T-helper 9 cell (primary cell): ENCODE measurements at places on chromosomes 11 and 22.

DNA sequence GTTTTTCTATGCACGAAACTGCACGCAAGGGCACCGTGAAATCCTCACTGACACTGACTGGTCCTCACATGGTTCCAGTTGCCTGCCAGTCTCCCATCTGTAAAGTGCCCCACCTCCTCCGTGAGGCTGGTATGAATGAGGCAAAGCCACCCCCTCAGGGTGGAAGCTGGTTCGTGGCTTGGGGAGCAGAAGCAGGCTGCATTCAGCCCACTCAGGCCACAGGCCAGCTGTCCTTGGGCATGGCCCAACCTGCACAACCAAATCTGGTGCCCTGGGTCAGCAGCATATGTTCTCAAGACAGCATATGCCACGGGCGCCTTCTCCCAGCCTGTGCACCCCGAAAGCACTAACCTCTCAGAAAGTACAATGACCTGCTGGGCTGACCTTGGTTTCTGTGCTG, 29.3 kb downstream of the SERPINH1 start:
- no peak for DNase-seq

- no peak for DNase-seq
These were observed 27.7 kb downstream of the ARFGAP2 start for GRCh38 chr11:47148903-47149531.

DNA sequence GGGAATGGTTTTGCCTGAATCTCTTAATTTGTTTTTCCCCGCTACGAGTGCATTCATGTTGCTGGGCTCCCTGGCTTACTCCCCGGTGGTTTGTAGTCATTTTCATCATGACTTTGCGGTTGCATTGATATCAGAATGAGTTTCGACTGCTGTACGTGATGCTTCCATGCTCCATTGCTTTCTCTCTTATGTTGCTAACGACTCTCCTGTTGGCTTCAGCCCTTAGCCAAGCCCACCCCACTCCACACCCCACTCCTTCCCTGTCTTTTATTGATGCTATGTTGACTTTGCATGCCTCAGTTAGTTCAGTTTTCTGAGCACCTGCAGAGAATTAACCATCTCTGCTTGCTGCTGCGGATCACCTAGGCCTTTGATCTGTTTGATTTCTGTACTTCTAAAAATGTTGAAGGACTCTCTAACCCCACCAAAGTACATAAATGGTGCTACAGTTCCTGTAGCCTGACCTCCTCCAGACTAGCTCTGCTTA, 65.3 kb downstream of the ARFGAP2 start:
- no peak for DNase-seq

DNA sequence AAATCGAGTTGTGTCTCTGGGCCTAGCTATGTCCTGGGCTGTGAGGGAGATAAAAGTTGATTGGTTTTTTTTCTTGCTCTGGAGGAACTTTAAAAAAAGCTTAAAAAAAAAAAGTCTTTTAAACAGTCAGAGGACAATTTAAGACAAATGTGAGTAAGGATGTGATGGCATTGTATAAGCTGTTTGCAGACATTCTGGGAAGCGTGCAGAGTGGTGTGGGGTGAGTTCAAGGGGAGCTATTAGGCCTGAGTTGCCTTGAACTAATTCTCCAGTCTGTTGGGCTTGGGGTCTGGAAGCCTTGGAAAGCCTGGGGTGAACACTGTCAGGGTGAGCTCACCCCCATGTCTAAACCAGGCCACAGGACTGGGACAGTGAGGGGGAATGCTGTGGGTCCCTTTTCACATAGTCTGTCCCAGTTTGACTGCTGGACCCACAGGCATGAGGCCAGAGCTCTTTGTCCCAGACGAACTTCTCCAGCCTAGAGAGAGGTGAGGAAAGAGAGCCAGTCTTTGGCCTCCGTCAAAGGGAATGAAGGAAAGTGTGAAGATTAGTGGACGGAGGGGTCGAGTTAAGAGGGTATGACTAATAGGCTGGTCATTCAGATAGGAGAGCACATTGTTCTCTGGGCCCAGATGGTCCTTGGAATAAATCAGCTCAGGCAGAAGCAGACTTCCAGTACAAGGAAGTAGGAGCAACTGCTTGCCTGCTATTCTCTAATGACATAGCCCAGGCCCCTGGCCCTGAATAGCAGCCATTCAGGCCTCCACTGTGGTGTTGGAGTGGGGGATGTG, 76.4 kb upstream of the NNMT start:
- DNase-seq, result no peak

DNA sequence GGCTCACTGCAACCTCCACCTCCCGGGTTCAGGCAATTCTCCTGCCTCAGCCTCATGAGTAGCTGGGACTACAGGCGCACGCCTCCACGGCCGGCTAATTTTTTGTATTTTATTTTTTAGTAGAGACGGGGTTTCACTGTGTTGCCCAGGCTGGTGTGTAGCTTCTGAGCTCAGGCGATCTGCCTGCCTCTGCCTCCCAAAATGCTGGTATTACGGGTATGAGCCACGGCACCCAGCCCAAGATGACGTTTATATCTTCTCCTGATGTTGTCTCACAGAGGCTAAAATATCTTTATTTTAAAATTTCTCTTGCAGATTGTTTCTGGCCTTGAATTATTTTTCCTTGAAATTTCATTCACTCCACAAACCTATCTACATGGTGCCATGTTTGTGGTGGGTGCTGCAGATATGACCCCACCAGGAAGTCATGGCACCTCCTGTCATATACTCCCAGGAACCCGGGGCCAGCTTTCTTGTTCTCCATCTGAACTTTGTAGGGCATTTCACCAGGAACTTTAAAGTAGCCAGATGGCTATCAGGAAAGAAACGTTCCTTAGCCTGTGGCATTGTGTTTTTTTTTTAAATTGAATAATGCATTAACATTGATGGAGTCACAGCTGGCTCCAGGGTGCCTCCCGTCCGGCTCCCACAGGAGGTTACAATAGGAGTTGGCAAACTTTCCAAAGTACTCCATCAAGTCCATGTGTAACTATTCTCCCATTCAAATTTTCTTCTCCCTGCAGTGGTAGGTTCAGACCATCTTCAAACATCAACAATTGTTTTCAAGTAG, 42.0 kb upstream of the LIPT2 start:
- DNase-seq, result no peak

DNA sequence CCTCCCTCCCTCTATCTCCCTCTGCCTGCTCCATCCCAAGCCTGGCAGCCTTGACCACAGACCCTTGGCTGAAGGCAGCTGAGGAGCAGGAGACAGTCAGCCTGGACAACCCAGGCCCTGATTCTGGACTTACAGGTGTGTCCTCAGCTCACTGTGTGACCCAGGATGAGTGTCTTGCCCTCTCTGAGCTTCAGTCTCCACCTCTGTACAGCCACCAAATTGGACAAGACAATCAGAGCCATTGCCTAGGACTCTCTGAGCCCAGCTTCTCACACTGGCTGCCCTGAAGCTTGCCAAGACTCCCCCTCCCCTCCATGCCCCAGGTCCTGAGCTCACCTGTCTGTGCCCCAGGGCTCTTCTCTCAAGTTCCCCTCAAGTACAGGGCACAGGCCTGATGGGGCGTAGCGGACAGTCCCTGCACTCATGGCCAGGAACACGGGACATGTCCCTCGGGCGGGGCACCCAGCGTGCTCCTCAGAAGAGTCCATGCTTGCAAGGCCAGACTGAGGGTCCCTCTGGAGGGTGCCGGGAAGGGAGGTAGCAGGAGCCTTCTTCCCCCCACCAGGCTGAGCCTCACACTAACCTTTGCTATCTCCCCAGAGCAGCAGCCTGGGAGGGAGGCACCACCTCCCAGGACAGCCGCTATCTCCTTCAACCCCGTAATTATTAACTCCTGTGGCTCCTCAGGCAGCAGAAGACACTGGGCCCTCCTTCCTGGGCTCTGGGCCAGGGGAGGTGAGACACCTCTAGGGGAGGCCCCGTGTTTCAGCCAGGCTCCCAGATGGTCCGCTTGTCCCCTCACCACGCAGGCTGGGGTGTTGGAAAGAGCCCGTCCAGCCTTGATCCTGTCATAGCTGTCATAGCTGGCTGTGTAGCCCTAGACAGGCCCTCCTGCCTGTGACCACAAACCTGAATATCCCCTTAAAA, 2.6 kb upstream of the RAB3IL1 start:
- DNase-seq, result no peak

- DNase-seq, result no peak
These were observed 101.1 kb upstream of the GALNT18 start for GRCh38 chr11:11722861-11723260.

DNA sequence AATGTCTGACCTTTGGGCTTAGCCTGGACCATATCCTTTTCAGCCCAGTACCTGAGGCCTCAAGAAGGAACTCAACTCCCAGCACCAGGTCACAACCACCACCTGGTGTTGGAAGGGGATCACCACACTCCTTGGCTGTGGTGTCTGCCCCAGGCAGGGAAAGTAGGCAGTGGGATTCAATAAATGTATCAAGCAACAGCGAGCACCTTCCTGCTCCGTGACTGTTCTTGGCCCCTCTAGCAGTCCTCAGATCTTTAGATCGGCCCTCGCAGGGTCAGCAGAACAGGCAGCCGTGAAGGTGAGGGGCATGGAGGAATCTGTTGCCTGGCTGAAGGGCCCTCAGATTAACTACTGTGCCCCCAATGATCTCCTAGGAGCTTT, 15.9 kb downstream of the ARFGAP2 start:
- no peak for DNase-seq

DNA sequence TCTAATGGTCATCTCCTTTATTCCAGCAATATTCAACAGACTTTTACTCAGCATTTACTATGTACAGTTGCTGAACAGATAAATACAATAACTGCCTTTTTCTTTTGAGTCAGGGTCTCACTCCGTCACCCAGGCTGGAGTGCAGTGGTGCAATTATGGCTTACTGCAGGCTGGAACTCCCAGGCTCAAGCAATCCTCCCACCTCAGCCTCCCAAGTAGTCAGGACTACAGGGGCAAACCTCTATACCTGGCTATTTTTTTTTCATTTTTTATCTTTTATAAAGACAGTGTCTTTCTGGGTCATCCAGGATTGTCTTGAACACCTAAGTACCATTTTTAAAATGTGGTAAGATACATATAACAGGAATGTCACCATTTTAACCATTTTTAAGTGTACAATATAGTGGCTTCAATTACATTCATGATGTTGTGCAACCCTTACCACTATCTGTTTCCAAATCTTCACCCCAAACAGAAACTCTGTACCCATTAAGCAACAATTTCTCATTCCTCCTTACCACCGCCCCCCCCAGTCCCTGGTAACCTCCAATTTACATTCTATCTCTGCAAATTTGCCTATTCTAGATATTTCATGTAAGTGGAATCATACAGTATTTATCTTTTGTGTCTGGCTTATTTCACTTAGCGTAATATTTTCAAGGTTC, 67.8 kb downstream of the MIAT start:
- DNase-seq, result no peak

DNA sequence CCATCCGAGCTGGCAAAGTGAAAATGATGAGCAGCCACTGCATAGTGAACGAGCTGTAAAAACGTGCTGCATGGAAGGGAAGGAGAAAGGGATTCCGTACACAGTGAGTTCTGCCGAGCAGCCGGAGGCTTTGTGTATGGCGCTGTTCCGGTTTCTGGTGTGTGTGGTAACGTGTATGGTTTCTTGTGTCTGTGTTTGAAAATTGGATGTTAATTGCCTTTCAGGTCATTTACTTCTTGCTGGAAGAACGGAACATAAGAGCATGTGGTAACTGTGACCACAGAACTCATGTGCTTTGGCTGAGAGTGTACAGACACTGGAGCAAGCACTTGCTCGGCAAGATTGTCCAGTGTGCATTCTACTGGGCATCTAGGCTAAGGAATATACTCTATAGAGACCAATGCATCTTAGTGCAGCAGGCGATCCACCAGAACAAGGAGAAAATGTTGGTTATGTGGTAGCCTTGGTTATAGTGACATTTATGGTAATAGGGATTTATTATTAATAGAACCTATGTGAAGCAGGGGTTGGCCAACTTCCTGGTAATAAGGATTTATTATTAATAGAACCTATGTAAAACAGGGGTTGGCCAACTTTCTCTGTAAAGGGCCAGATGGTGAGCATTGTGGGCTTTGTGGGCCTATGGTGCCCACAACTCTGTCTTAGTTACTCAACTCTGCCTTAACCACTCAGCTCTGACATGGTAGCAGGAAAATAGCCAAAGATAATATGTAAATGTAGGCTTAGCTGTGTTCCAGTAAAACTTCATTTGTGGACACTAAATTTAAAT, 49.2 kb downstream of the GRAMD1B start:
- DNase-seq, result no peak

DNA sequence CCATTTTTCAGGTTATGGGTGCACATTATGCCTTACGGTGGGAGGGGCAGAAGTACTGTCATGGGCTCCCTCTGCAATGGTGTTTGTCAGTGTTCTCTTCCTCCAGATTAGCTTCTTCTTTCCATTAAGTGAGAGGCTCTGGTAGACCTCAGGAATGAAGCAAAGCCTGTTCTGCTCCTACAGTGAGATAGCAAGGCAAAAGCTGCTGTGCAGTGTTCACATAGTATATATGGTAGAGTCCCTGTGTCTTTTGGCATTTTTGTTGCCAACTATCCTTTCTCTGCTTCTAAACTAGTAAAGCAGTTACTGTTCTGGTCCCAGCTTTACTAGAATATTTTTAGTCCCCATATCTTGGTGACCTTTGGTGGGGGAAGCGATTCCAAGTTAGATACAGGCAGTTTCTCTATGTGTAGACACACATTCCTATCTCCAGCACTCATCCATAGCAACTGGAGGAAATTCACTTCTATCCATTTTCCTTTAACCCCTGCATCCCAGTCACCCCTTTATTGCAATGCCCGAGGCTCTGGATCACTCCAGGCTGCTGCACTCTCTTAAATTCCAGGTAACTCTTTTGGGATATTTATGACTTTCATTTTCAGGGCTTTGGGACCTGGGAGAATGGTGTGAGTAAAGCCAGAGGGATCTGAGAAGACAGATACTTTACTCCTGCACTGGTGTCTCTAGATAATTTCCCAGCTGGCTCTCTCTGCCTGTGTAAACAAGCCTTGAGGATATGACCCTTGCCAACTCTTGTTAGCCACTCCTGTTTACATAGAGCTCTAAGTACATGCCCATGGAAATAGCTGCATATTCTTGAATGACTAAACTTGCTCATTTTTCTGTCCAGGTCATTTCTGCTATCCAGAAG, 3.9 kb upstream of the TRIM34 start:
- DNase-seq, result no peak

- DNase-seq, result no peak
These were observed 15.7 kb downstream of the PIH1D2 start for GRCh38 chr11:112058103-112058502.

DNA sequence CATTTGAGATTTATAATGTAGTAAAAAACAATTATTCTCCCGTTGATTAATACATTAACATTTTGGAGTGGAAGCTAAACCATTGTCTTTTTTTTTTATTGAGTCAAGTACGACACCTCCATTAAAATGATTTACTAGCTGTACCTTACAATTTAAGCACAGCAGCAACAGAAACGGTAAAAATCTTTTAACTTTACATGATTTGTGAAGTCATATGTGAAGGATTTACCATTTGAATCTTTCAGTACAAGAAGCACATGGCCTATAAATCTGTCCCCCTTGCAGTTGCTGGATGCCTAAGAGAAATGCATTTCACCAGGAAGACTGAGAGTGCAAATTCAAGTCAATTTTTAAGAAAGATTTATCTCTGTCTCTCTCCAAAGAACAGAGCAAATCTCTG, 324.6 kb downstream of the CADM1 start:
- DNase-seq, result no peak
